Stimulated activated naive B cell treated with anti-CD40 and anti-IgM and Interleukin-4, amounts not matched to agents 10 μg/mL and 1 μg/mL and 100 μg/mL, for 72 hours (primary cell): ENCODE measurements at places on chromosomes 13 and 19.

- H3K4me3 ChIP-seq, result no peak overlapping the region
- no peaks in the 10 kb centered on the region for H3K27me3 ChIP-seq
- no peaks in the 10 kb centered on the region for H3K4me1 ChIP-seq
- no peak for DNase-seq
- H3K36me3 ChIP-seq, result no peaks in the 10 kb centered on the region
Measured at GRCh38 chr13:57345526-57345925, 178.5 kb downstream of the PRR20E start.

DNA sequence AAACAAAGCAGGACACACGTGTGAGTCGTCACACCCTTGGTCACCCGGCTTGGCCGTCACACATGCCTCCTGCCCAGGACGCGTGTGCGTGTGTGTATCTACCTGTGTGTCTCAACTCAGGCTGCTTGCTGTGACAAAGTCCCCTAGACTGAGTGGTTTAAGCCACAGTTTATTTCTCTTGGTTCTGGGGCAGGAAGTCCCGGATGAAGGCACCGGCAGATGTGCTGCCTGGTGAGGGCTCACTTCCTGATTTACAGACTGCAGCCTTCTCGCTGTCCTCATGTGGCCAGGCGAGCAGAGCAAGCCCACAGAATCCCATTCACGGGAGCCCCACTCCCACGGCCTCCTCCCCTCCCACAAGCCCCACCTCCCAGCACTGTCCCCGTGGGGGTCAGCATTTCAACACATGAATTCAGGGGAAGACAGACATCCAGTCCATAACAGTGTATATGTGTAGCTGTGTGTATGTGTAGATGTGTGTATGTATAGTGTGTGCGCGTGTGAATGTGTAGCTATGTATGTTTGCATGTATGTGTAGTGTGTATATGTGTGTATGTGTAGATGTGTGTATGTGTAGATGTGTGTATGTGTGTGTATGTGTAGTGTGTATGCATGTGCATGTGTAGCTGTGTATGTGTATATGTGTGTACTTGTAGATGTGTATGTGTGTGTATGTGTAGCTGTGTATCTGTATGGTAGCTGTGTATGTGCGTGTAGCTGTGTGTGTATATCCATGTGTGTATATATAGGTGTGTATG, 51.5 kb downstream of the MCF2L start:
- H3K4me3 ChIP-seq, result no peak overlapping the region
- no peaks in the 10 kb centered on the region for H3K27me3 ChIP-seq
- no peak for DNase-seq
- peaks cover 8% of the 10 kb centered on the region for H3K4me1 ChIP-seq
- peaks cover 10% of the 10 kb centered on the region for H3K36me3 ChIP-seq

- H3K4me3 ChIP-seq, result peak overlapping the region; percentile 88
- H3K4me1 ChIP-seq, result peaks cover 99% of the 10 kb centered on the region
- peaks cover 63% of the 10 kb centered on the region for H3K36me3 ChIP-seq
- no peaks in the 10 kb centered on the region for H3K27me3 ChIP-seq
- no peak for DNase-seq
- peak overlapping the region; percentile 97 for H3K27ac ChIP-seq
Measured at GRCh38 chr13:111186305-111186935, 71.3 kb downstream of the ARHGEF7 start.

DNA sequence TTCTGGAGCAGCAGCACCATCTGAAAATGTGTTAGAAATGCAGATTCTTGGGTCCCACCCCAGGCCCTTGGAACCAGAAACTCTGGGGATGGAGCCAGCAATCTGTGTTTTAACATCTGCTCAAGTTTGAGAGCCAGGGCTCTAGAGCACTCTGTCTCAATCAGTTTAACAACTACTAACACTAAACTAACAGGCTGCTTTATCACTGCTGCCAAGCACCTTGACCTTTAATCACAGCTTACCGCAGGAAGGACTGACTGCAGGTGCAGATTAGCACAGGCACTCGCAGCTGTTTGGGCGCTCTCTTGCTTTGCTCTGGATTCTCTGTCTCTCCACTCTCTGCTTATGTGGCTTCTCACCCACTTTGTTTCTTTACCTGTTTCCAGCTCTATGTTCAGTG, 163.5 kb downstream of the MTUS2 start:
- H3K27ac ChIP-seq, result no peak overlapping the region
- DNase-seq, result no peak
- H3K36me3 ChIP-seq, result no peaks in the 10 kb centered on the region
- H3K4me3 ChIP-seq, result no peak overlapping the region
- H3K27me3 ChIP-seq, result peaks cover 8% of the 10 kb centered on the region
- H3K4me1 ChIP-seq, result no peaks in the 10 kb centered on the region

- H3K4me1 ChIP-seq, result peaks cover 20% of the 10 kb centered on the region
- H3K4me3 ChIP-seq, result no peak overlapping the region
- no peak overlapping the region for H3K27ac ChIP-seq
- peaks cover 45% of the 10 kb centered on the region for H3K27me3 ChIP-seq
- H3K36me3 ChIP-seq, result no peaks in the 10 kb centered on the region
Measured at GRCh38 chr19:2309734-2310362, 1.9 kb upstream of the LINGO3 start.

DNA sequence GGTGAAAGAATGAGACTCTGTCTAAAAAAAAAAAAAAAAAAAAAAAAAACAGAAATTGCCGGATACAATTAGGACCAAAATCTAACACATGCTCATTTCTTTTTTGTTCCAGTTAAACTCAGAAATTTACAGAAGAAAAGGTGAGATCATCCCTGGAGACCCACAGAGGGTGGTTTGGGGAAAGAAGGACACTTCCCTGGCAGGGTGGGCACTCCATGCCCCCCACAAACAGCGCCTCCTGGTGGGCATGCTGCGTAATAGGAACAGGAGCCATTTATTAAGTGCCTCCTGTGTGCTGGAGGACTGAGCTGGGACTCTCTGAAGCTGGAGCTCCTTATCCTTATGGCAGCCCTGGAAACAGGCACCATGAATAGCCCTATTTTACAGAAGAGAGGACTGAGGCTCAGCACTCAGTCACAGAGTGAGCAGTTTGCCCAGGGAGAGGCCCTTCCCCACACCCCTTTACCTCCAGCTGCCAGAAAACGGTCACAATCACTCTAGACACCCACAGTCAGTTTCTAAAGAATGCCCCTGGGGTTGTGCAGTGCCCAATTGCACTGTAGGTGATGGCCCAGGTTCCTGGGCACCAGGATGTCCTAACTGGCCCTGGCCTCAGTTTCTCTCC, 10.1 kb downstream of the C19orf38 start:
- DNase-seq, result no peak
- no peaks in the 10 kb centered on the region for H3K4me1 ChIP-seq
- no peaks in the 10 kb centered on the region for H3K27me3 ChIP-seq
- H3K4me3 ChIP-seq, result no peak overlapping the region
- H3K27ac ChIP-seq, result no peak overlapping the region

- no peaks in the 10 kb centered on the region for H3K27me3 ChIP-seq
- peaks cover 6% of the 10 kb centered on the region for H3K36me3 ChIP-seq
- H3K4me3 ChIP-seq, result no peak overlapping the region
- DNase-seq, result no peak
- no peak overlapping the region for H3K27ac ChIP-seq
- peaks cover 11% of the 10 kb centered on the region for H3K4me1 ChIP-seq
Measured at GRCh38 chr19:2529473-2529918, 53.6 kb downstream of the GADD45B start.

- peak overlapping the region; percentile 61 for H3K4me3 ChIP-seq
- no peaks in the 10 kb centered on the region for H3K36me3 ChIP-seq
- no peak for DNase-seq
- peaks cover 74% of the 10 kb centered on the region for H3K4me1 ChIP-seq
- no peaks in the 10 kb centered on the region for H3K27me3 ChIP-seq
Measured at GRCh38 chr19:14375582-14376291, 5.5 kb upstream of the ADGRE5 start.

DNA sequence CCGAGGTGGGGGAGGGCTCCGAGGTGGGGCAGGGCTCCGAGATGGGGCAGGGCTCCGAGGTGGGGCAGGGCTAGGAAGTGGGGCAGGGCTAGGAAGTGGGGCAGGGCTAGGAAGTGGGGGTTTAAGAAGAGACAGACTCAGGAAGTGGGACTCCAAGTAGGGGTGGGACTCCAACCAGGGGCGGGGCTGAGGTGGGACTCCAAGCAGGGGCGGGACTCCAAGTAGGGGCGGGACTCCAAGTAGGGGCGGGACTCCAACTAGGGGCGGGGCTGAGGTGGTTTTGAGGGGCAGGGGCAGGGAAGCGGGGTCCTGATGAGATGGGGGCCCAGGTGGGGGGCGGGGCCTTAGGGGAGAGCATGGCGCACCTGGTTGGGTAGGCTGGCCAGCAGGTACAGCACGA, 13.6 kb downstream of the CFD start:
- H3K4me1 ChIP-seq, result peaks cover 12% of the 10 kb centered on the region
- peak overlapping the region; percentile 56 for H3K4me3 ChIP-seq
- peaks cover 43% of the 10 kb centered on the region for H3K36me3 ChIP-seq
- no peak overlapping the region for H3K27ac ChIP-seq
